Nephron progenitor cell (in vitro differentiated cells): ENCODE measurements at places on chromosomes 11 and 22.
A peak's percentile ranks its signal among the peaks of the same experiment; 100 is the strongest.

DNA sequence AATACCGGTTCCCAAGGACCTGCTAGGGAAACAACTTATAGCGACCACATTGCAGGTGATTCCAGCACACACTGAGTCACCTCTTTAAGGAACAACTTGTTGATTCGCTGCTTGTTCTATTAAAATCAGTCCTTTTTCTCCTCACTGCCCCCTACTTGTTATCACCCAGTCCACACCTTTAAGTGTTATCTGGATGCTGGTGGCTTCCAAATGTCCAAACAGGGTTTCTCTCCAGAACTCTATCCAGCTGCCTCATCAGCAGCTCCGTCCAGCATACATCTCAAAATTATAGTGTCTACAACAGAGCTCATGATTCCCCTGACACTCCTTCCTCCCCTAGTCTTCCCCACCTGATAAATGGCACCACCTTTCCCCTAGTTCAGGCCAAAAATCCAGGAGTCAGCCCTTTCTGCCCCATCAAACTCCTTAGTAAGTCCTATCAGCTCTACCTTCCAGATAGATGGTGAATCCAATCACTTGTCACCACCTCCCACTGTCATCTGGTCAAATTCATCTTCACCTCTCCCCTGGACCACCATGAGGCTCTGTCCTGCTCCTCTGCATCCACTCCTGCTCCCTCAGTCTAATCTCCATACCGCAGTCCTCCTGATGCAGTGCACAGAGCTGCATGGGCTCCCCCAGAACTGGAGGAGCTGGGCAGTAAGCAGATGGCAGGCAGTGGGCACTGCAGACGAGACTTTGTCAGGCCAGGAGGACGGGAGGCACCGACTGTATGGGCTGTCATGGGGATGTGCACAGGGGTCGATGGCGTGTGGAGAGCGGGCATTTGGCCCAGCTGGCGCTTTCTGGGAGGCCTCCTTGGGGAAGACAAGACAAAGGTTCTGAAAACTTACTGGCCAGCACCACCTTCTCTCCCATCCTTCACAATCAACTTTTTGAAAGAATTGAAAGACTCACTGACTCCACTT is 19.3 kb downstream of the IL10RA start:
- no peak for DNase-seq

GRCh38 chr11:86955361-86956120 is at the start of gene FZD4:
TSS of gene FZD4 (minus strand) at chr11:86955395. CDS start at chr11:86955085, 310 bp downstream.
- peak; percentile 94 for DNase-seq

- no peak for DNase-seq
Observed at GRCh38 chr11:101477926-101478325, 105.9 kb downstream of the TRPC6 start.

- DNase-seq = no peak
Observed at GRCh38 chr11:76067099-76067498, 139.2 kb downstream of the WNT11 start.

DNA sequence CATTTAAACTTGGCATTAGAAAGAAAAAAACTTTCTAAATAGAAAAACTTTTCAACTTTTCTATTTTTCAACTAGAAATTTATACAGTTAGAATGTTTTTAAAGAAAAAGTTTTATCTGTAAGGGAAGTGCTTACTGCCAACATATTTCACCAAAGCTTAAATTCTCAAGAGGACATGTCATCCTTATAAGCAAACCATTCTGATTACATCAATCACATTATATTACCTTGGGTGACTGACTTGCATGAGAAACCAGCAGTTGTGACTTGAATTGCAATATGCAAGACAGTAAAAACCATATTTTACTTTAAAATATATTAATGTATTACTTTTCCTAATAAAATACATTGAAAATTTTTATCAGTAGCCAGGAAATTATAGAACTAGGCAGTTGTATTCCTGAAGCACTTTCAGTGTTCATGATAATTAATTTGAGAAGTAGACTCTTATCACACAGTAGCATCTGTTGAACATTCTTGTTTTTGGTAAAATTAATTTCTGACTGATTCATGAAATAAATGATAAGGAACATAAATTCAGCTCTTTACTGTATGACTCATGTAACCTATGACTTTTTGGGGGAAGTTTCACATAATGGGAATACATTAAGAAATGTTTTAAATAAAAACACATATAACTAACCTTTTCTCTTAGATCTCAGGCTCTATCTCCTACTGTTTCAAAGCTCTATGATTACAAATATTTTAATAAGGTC is 345.0 kb upstream of the CCDC179 start:
- DNase-seq = no peak

GRCh38 chr22:42792909-42793847 is 63.9 kb downstream of the ARFGAP3 start:
- no peak for DNase-seq

GRCh38 chr11:86940122-86940777 is 14.9 kb downstream of the FZD4 start:
- peak; percentile 40 for DNase-seq

DNA sequence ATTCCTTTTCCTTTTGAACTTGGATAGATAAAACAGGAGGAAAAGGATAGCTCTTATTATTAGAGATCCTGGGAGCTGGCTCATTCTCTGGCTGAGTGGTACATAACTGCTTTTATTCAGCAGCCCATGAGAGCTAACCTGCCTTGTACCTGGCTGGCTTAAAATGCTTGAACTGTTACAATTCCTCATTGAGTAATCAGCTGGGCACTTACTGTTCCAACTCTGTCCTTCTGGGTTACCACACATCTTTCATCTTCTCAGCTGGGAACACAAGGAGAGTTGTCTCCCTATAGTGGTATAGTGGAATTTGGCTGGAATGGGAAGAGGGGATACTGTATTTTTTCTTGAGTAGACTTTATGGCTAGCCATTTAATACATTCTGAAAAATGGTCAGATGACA is 39.8 kb upstream of the SPTBN2 start:
- DNase-seq = no peak
